ENCODE measurements at places on chromosomes 4 and X.

DNA sequence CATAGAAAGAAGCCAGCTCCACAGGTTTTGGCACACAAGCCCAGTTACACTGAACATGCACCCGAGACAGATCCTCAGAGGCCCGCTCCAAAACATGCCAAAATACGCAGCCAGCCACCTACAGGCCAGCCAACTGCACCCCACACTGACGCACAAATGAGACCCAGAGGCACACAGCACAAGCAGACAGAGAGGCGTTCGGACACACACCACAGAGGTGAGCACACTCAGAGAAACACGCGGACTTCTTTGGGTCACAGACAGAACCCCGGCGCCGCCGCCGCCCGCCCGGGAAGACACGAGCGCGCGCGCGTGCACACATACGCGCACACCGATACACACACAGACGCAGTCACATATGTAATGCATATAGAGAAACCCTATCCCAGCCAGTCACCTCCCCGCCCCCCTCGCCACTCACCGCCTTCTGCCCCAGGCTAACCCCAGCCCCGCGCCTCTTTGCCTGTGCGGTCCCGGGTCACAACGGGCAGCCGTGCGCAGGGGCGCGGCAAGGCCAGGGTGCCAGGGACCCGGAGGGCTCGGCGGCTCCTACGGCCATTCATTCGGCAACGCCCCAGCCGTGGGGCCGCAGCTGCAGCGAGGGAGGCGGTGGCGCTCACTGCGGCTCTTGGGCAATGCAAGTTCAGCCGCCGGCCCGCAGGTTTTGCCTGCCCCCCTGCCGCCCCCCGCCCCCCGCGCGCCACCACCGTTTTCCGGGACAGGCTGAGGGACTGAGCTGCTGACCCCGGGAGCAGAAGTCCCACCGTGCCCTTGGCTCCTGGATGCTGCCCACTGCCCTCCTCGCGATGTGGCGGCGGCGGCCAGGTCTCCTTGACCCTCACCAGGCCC, 553 bp downstream of the SEPTIN6 start:
- DNase-seq, result peak; percentile 66

GRCh38 chr4:122412547-122412946, 33.7 kb downstream of the ADAD1 start:
- peak; percentile 4 for DNase-seq

GRCh38 chr4:74262522-74262921, 45.7 kb upstream of the EPGN start:
- peak; percentile 13 for DNase-seq

DNA sequence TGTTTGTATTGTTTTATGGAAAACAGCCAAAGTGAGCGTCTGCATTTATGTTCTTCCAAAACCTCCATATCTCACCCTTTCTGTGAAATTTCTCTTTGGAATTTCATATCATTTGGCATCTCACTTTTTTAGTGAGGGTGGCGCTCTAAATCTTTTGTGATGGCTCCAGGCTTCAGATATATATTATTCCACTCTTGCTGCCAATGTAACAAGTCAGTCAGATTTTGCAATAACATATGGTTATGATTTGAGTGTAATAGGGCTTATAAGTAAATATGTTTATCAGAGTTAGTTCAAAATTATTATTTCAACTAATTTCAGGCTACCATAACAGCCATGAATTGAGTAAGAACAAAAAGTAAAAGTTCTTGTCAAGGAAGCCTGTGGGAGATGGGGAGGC, 314.7 kb downstream of the PDGFC start:
- peak; percentile 7 for DNase-seq

GRCh38 chr4:74057588-74057987, 19.1 kb upstream of the CXCL3 start:
- DNase-seq, result no peak

DNA sequence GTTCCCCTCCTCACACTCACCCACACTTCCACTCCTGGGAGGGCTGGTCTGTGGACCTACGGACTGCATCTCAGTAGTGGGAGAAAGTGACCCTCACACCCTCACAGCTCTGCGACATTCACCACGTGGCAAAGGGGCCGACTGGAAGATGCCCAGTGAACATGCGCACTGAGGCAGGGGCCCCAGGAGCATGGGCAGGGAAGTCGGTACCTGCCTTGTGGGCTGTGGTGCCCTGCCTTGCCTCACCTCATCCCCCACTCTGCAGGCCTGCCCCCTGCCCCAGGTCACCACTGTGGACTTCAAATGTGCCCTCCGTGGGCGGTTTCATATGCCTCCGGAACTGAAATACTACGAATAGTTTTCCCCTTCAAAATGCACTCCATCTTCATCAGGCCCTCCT, 46.2 kb upstream of the XAGE1B start:
- no peak for DNase-seq

DNA sequence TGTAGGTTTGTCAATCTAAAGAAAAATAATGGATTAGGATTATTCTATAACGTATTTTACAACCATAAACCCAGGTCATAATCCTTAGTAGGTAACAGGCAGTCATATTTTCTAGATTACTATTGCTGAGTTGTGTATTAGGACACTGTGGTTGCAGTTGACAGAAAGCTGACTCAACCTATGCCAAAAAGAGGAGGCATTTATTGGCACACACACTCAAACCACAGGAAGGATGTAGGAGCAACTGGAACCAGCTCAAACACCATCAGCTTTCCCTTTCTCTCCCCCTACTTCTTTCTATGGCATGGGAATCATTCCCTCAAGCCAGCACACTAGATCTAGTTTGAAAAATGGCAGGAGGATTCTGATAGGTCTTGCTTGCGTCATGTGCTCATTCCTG, 136.4 kb upstream of the FAM9C start:
- DNase-seq, result peak; percentile 52

- no peak for DNase-seq
These were observed 49.5 kb downstream of the ATXN3L start for GRCh38 chrX:13270360-13270759.

DNA sequence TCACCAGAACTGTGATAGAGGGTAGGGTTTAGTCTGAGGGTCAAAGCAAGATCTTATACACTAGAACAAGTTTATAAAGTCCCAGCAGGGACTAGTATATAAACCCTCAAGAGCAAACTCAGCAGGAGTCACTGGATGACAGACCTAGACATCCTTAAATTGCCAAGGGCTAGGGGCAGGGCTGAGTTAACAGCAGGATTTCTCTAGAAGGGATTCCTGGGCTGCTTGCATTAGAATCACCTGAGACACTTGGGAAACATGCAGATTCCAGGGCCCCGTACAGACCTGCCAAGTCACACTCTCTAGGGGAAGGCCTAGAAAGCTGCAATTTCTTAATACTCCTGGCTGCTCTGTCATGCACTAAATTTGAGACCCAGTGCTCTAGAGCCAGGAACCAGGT, 6.6 kb upstream of the GPR50 start:
- DNase-seq, result no peak

- DNase-seq, result peak; percentile 92
These were observed 45.1 kb downstream of the IGFBP7 start for GRCh38 chr4:57064811-57065711.

GRCh38 chr4:109184491-109184961, 117.9 kb downstream of the COL25A1 start:
- DNase-seq, result peak; percentile 23

DNA sequence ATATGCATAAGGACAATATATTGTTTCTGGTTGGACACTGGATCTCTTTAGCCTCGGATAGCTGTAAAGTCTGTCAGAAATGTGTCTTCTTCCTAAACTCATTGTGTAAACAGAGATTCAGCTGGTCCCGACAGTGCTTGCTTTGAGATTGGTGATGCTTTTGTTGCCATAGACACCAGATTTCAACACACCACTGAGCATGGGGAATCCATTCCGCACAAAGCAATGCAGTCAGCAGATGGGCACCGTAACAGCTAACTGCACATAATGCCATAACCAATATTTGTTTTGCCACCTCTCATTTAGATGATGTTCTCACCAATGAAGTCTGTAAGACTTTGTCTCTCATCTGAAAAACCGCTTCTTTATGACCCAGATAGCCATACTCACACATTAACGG, 33.3 kb upstream of the FAM47C start:
- no peak for DNase-seq

- no peak for DNase-seq
These were observed 35.5 kb upstream of the SPATA4 start for GRCh38 chr4:176230836-176231235.

- DNase-seq, result no peak
These were observed 11.5 kb upstream of the HMGB2 start for GRCh38 chr4:173345648-173346047.

- DNase-seq, result peak; percentile 53
These were observed 179.5 kb upstream of the FTHL17 start for GRCh38 chrX:31251336-31251735.

GRCh38 chr4:636628-637159, 11.3 kb downstream of the PDE6B start:
- DNase-seq, result no peak

- DNase-seq, result no peak
These were observed 196.7 kb downstream of the MID1 start for GRCh38 chrX:10423716-10424115.

DNA sequence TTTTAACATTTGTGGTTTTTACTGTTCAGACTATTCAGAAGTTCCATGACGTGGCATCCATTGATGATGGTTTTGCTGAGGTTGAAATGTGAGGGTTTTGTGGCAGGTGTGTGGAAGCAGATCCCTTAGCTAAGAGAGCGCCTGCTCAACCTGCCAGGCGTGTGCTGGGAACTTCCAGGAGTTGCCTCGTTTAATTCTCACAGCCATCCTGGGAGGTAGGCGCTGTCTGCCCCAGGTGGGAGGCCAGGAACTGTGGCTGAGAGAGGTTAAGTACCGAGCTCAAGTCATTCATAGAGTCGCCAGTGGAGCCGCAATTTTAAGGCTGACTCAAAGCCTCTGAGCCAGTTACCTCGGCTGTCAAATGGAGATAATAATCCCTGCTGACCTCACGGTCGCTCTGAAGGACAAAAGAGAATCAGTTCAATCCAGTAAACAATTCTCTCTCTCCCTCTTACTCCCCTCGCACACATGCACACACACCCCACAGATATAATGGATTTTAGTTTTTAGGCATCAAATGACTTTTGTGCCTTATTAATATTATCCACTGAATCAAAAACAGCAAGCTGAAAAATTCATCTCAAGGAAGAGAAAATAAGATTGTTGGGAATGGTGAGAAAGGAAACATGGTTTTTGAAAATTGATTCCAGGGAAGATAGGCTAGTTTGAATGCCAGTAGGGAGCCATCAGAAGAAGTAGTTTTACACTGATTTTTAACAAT, 171.3 kb downstream of the PTTG2 start:
- DNase-seq, result no peak
